GOT3 (cell line): ENCODE measurements at places on chromosomes 16 and 17.

DNA sequence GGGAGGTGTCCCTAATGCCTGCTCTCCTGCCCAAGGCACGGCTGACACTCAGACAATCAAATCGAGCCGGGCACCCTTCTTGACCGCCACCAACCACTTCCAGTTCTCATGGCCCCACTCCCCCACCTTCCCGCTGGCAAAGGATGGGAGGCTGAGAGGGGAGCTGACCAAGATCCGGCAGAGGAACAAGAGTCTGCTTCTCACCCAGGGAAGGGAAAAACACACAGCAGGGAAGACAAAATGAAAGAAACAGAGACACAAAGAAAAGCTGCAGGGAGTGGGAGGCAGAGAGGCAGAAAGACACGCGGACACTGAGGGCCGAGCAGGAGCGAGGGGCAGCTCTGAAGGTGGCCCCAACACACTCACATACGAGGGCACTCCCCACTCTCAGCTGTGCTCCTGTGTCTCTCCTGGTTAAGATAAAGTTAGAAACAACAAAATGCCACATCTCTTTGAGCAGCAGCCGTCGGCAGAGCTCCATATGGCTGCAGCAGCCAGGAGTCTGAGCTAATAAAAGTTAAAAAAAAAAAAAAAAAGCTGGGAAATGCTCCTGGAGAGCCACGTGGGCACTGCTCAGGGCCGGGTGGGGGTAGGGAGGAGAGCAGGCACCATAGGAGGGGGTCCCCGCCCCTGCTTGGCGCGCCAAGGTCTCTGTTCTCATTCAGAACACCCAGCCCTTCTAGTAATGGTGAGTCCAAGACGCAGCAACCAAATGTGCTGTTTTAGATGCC, 7.4 kb downstream of the LRRC75A start:
- DNase-seq = no peak

GRCh38 chr17:55265311-55266021, 706 bp downstream of the HLF start:
- DNase-seq = no peak

DNA sequence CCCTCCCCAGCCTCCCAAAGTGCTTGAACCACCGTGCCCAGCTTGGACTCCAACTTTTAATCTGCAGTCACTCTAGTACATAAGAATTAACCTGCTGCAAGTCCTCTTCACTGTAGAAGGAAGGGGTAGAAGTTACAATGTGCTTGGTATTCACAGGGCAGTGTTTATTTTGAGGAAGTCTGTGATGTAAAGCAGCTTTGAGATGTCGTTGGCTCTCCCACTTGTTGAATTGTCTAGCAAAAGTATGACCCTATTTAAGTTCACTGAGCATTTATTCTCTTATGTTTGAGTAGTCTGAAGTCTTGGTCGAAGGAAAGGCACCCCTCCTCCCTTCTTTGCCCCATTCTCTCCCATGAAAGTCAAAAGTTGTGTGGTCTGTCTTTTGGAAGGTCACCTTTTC, 28.2 kb downstream of the SF3B3 start:
- DNase-seq = no peak

- DNase-seq = no peak
These were observed 2.2 kb downstream of the DPEP1 start for GRCh38 chr16:89615596-89616090.

GRCh38 chr17:41307647-41308046, 1.5 kb downstream of the KRTAP16-1 start:
- no peak for DNase-seq

DNA sequence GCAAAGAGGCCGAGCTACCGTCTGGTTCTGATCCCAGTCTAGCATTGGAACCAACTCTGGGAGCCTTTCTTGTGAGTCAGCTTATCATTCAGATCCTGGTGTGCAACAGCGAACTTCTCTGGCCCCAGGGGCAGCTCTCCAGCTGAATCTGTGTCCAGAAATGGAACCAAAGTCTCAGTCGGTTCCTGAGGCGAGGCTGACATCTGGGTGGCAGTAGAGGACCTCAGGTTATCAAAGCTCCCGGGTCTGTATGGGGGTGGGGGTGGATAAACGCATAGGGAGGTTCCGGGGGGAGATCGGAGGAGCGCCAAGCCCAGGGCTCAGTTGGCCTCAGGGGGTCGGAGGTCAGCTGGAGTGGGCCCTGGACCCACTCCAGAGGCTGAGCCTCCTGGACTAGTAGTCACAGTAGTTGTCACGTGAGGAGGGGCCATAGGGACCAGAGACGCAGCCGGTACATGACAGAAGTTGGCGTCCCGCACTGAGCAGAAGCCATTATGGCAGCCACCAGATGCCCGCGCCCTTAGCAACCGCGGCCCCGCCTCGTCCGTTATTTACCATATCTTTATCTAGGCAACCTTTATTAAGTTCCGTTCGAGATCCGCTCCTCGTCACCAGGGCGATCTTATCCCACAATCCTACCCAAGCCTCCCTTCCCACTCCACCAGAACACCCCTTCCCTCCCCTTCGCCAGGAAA, 12.9 kb downstream of the RDM1 start:
- DNase-seq = no peak

DNA sequence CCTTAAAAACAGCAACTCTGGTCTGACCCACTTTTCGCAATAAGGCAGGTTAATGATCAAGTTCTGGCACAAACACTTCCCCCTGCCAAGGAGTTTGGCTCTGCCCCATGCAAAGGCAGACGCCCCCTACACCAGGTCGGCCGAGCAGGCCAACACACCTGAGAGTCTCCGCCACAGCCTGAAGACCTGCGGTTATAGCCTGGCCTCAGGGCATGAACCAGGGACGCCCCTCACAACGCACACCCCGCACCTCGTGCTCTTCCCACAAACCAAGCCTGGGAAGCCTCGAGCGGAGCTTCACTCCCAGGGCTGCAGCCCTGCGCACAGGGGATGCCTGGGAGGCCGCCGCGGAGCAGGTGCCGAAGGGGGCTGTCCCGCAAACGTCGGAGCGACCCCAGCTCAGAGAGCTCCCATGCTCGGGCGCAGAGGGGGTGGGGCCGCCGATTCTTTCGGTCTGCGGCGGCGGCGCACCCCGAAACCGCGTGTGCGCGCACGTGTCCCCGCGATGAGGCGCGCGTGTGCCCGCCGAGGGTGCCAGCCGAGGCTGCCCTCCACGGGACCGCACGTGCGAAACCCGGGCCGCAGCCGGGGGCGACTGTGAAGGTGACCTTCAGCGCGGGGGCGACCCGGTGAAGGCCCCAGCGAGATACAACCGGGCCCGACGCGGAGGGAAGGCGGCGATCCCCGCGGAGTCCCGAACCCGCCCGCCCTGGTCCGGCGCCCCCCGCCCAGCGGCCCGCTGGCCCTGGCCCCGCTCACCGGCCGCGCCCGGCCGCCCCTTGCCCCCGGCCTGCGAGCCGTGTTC, 559 bp downstream of the CLUH start:
- no peak for DNase-seq

GRCh38 chr17:39166437-39167335, 725 bp upstream of the ARL5C start:
- DNase-seq = no peak

DNA sequence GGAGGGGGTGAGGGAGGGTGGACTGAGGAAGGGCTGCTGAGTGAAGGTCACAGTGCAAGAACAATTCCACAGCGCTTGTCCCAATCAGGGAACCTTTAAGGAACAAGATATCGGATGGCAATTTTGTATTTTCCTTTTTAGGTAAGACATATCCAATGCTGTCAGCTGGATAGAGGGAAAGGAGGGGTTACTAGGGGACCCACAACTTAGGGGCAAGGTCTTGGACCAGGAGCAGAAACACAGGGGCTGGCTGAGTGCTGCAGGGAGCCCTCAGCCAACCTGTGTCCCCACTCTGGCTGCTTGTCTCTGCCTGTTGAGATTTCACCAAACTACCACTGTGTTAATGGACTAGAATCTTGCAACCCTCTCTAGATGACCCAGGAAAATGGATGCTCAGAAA, 47.6 kb downstream of the AKAP1 start:
- DNase-seq = no peak

GRCh38 chr17:38892620-38893019, 22.8 kb downstream of the LASP1 start:
- no peak for DNase-seq

- no peak for DNase-seq
These were observed 10.5 kb upstream of the TEKT3 start for GRCh38 chr17:15351925-15352324.

DNA sequence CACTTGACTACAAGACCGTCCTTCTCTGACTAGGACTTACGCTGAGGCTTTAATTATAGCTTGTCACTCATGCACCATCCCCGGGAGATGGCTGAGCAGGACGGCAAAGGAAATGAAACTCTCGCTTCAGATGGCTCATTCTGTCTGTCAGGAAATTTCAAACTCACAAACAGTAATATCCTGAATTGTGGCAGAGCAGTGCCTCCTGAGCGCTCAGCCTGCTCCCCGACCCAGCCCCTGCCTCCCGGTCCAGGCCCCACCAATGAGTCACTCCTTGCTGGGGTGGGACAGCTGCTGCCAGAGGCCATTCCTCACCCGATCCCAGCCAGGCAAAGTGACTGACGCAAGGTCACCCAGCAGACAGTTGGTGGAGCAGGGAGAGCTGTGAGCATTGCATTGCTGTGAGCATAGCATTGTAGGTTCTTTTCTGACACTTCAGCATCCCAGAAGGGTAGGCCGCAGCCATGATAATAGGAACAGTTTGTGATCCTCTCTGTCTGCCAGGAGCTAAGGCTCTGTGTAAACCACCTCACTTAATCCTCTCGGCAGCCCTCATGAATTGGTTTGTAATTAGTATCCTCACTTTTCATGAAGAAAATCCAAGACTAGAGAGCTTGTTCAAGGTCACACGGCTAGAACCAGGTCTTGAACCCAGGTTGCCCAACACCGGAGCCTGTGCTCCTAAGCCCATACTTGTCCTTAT, 20.9 kb downstream of the CCDC182 start:
- no peak for DNase-seq

GRCh38 chr16:69483611-69484010, 59.2 kb downstream of the CYB5B start:
- DNase-seq = no peak

DNA sequence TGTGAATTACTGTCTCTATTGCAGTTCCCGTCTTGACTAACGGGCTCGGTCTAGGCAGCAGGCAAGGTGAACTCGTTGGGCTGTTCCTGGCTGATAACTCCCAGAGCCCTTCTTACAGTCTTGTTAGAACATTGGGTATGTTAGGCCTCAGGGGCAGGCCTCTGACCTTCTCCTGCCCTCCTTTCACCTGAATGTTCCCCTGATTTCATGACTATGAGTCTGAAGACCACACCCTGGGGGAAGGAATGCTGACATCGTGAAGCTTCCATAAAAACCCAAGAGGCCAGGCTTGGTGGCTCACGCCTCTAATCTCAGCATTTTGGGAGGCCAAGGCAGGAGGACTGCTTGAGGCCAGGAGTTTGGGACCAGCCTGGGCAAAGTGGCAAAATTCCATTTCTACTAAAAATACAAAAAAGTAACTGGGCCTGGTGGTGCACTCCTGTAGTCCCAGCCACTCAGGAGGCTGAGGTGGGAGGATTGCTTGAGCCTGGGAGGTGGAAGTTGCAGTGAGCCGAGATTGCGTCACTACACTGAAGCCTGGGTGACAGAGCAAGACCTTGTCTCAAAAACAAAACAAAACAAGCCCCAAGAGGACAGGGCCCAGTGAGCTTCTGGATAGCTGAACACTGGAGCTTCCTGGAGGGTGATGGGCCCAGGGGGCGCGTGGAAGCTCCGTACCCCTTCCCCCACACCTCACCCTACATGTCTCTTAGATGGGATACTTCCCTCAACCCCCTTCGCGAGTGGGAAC, 47.8 kb upstream of the FBXO47 start:
- DNase-seq = no peak

GRCh38 chr16:69031877-69032301, 73.6 kb upstream of the HAS3 start:
- no peak for DNase-seq

- no peak for DNase-seq
These were observed 23.8 kb upstream of the EIF1 start for GRCh38 chr17:41664587-41665565.

DNA sequence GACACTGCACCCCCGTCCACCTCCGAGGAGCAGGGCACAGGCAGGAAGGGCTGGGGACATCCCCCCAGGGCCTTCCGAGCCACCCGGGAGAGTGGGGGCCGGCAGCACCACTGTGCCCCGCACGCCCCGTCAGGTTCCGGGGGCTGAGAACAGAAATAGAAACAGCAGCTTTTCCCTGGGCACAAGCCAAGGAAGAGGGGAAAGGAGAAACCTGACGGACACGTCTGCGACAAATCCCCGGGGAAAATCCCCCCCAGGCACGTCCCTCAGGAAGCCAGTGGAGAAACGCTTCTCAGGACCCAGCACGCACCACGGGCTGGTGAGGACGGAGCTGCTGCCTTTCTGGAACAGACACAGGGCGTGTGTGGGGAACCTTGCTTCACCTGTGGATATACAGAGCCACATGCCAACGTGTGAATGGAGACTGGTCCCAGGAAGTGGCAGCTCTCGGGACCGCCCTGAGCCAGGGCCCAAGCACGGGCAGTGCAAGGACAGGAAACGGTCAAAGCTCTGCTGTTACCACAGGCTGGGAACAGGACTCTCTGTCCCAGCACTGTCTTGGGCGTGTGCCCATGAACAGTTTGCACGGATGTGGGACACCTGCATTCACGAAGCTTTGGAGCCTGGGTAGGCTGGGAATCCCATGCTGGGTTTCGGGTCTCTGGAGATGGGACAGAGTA, 1.2 kb upstream of the TMEM204 start:
- DNase-seq = no peak

- DNase-seq = no peak
These were observed 842 bp downstream of the MRPL10 start for GRCh38 chr17:47830396-47831002.

- no peak for DNase-seq
These were observed 744.4 kb upstream of the EEF2KMT start for GRCh38 chr16:5841974-5842373.

DNA sequence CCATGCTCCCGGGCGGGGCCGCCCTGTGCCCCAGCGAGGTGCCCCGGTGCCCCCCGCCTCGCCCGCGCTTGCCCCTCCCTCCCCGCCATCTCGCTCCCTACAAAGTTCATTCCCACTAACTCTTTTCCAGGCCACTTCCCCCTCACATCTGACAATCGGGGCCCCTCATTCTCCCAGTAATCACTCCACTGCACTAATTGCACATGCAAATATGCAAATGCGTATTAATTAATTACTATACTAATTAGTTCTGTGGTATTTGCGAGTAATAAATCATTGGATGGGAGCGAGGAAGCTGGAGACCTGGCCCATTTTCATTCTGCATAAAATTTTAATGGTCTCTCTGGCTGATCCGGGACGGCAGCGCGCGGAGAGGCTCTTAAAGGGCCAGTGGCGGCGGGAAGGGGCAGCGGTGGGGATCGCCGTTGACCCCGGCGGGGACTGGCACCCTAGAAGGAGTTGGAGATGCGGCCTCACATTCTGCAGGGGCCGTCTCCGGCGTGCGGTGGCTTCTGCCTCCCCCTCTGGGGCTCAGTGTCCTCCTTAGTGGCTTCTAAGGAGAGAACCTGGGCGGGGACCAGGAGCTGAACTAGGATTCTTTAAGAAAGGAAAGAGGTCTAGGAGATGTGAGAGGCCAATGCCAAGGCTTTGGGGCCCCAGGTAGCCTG, 8.4 kb upstream of the PPP1R1B start:
- DNase-seq = no peak
